ENCODE measurements at places on chromosomes 6 and 20.
A peak's percentile ranks its signal among the peaks of the same experiment; 100 is the strongest.

GRCh38 chr20:46085179-46085851 is 4.4 kb downstream of the NCOA5 start:
- DNase-seq = no peak

DNA sequence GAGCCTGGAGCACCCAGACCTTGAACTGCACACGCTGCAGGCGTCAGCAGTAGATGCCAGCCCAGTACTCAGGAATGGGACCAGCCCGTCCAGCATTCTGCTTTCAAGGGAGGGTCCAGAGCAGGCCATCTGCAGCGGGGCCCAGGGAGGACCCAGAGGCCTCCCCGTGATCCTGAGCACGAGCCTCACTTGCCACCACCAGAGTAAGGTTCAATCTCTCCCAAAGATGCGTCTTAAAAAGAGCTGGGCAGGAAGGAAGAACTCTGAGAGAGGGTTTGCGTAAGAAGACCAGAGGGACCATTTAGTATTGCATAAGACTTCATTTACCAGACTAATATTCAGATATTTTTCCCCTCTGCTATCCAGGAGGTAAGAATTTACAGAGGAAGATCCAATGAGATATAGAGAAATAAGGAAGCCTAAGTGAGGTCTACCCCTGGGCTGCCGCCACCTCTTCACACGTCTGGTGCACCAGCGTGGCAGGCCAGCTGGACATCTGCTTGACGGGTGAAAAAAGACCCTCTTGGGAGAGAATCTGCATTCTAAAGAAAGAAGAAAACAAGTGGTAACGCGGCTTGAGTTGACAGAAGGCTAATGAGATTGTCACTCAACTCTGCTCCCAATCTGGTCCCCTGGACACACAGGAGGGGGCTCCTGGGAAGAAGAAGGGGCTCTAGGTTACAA is 107.3 kb downstream of the PRND start:
- DNase-seq = no peak

DNA sequence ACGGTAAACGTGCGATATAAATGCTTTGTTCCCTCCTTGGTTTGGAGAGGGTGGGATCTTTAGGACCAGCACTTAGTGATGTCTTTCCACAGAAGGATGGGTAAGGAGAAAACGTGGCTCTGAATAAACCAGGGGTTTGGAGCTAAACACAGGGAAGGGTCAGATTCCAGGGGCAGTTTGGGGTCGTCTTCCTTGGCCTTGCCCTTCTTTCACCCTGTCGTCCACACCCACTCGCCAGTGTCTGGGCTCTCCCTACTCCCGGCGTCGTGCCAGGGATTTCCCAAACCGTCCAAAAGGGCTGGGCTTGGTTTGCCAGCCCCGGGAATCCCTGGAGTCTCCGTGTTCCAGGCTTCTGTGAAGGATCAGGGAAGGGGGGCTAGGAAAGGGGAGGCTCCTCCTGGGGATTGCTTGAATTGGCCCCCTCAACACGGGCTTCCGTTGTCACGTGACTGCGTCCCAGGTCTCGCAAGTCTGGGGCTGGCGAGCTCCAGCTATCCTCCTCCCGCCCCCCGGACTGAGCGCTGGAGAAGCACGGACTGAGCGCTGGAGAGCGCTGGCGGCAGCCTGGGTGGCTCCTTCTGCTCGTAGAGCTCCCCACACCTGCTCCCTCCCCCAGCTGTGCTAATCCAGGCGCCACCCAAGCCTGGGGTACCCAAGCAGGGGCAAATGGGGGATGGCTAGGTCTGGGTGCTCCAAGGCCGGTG is 9.4 kb upstream of the ARMC12 start:
- no peak for DNase-seq

- DNase-seq = no peak
These were observed 30.9 kb upstream of the RPP40 start for GRCh38 chr6:5034736-5035135.

DNA sequence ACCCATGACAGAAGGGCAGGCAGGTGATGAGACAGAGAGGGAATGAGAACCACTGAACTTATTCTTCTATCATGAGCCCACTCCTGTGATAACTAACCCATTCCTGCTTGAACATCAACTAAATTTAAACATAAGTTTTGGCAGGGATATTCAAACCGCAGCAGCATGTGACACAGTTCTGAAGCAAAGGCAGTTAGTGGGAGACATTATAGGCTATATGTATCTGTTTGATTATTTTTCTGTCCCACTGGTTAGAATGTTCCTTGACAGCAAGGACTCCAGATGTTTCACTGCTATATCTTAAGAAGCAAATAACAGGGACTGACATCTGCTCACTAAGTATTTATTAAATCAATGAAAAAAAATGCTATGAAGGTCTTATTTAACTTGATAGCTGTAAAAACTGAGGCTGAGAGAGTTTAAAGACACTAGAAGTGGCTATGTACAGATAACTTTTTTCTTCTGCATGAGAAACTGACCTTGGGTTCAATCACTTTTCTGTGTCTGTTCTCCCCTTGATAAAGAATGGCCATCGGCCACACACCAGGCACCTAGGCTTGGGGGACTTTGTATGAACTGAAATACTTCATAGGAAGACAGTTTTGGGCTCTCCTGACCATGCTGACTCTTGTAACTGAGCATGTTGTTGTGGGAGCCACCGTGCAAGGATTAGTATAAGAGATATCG is 90.9 kb downstream of the CEP162 start:
- no peak for DNase-seq

DNA sequence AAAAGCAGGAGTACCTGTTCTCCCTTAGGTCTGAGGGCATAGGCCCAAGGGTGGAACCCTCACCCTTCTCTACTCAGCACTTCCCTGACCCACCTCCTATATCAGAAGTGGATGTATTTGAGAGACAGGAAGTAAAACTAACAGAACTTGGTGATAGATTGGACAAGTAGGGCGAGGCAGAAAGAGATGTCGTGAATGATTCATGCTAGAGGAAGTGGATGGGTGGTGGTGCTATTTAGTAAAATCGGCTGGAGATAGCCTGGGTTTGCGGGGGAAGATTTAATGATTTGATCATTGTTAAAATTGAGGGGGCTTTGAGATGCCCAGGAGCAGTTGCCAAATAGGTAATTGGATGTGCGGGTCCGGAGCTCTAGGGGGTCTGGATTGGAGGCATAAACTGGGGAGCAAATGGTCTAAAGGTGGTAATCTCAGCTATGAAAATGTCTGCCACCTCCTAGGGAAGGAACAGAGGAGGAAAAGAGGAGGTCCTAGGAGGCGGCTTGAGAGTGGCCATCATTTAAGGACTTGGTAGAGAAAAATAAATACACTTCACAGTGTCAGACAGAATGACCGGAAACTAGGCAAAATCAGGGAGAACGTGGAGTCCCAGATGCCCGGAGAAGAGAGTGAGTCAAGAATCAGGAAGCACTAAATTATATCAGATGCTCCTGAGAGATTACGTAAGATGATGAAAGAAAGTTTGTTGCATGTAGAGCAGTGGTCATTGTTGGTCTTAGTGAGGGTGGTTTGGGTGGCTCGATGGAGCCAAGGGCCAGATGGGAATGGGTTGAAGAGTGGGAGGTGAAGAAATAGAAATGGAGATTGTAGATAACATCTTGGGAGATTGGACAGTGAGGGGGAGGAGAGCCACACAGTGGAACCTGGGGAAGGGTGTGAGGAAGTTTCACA is 142.0 kb downstream of the CEP57L1 start:
- peak; percentile 41 for DNase-seq

DNA sequence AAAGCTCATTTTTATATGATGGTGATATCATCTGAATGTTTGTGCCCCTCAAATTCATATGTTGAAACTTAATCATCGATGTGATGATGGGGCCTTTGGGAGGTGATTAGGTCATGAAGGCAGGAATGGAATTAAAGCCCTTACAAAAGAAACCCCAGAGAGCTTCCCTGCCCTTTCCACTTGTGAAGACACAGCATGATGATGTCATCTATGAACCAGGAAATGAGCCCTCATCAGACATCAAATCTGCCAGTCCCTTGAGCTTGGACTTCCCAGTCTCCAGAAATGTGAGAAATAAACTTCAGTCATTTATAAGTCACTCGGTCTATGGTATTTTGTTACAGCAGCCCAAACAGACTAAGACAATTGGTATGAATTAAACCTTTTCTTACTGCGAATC is 153.1 kb downstream of the MYB start:
- DNase-seq = no peak

- peak; percentile 16 for DNase-seq
These were observed 3.4 kb downstream of the LINC00237 start for GRCh38 chr20:21102603-21103311.

DNA sequence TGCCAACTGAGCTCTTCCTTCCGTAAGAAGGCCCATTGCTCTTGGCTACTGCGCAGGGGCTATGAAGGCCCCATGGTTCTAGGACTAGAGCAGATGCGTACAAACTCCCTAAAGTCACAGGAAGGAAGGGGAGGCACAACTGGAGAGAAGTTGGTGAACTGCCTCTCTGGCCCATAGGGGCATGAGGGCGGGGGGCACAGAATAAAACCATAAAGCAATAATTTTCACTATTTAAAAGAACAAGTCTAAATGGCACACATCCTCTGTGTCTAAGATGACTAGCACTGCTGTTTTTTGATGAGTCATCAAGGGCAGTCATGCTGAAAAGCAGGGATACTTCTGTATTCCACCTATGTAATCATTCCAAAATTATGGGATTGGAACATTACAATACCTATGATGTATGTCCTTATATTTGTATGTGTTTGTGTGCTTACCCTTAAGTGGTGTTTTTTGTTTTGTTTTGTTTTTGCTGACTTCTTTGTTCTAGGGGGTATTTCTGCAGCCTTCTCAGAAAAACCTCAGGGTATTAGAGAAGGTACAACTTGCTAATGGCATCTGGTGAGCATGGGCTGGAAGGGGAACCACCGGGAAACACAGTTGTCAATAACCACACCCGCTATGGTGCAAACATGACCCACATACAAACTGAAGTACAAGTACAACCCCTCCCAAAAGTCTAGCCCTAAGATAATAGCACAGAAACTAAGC is 36.9 kb downstream of the B4GALT5 start:
- DNase-seq = no peak

DNA sequence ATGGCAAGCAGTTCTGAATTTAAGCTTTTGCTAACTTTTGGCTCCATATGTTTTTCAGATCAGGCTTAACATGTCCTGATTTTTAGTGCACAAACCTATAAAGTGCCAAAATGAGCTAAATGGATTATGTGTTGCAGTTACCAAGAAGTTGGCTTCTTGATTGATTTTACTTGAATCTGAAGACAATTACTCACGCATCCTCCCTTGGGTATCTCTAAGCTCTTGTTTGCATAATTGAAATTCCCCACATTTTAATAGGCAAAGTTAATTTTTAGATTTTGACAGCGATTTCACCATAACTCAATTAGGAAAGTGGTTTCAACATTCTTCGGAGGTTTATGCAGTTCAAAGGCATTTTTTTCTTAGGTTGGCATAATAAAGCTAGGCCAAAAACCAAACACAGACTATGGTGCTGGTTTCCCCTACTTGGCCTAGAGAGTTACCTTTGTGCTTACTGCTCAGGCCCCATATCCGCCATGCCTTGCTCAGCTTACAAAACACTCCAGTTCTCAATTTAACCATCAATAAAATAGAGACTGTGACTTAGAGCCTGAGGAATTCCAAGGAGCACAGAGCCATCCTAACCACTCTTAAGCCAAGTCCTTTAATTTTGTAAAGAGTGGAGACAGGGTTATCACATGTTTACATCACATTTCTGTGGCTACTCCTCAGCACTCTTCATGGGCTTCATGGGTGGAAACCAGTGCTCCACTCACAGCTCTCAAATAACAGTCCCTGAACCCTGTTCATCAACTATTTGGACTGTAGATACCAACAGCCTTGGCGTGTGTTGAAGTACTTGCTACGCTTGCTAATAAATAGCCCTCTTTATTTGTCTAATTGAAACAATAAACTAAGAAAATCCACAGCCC is 32.1 kb downstream of the LAMA4 start:
- DNase-seq = no peak

GRCh38 chr6:145508107-145508506 is 227.2 kb downstream of the EPM2A start:
- DNase-seq = no peak

DNA sequence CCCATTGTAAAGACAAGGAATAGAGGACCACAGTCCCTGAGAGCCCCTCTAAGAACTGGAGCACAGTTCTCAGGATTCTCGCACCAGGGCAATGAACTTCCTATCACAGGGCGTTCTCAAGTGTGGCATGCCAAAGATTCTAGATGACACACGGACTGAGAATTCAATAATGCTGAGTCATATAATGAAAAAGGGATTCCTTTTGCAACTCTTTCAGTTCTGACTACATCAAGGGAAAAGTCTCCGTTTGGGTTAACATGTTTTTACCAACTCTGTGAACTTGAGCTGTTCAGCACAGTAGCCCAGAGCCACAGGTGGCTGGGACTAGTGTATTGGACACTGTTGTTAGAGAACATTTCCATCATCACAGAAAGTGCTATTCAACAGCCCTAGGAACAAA is 3.4 kb downstream of the MED20 start:
- DNase-seq = no peak

- DNase-seq = peak; percentile 17
These were observed 2177.4 kb upstream of the DEFB115 start for GRCh38 chr20:29079769-29080690.

DNA sequence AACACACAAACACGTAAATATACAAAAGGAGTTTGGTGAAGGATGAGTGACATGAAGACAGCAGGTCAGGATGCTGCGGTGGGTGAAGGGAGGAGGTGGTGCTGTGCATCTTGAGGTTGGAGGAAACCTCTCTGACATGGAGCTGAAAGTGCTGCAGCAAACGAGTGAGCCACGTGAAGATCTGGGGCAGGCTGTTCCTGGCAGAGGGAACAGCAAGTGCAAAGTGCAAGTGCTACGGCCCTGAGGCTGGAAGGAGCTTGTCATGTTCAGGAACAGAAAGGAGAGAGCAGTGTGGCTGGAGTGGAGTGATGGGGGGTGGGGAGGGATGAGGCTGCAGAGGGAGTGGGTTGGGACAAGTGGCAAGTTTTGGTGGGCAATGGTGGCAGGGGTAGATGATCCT is 24.8 kb upstream of the ANGPT4 start:
- DNase-seq = no peak

DNA sequence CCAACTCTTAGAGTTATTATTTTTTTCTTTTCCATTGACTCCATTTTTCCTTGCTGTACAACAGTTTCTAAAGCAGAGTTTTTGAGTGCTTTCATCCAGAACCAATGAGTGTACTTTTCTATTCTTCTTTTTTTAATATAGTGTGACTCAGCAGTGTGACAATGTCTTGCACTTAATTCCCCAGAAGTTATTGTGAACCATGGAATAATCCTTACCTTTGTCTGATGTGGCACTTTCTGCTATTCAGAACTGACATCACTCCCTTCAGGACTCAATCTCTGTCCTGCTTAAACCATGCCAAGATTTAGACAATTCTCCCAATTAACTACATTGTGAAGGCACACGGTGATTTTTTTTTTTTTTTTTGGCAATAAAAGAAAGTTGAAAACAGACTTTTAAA is 41.5 kb downstream of the GRIK2 start:
- DNase-seq = no peak

DNA sequence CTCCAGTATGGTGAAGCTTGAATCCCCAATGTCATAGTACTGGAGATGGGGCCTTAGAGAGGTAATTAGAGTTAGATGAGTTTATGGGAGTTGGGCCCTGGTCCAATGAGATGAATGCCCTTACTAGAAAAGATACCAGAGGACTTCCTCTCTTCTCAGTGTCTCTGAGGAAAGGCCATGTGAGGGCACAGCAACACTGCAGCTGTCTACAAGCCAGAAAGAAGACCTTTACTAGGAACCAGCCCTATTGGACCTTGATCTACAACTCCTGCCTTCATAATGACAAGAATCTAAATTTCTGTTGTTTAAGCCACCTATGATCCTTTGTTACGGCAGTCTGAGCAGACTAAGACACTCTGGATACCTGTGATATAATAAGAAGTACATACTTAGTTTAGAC is 31.4 kb upstream of the AKAP7 start:
- DNase-seq = no peak

GRCh38 chr20:37990571-37991151 is 42.6 kb downstream of the TTI1 start:
- DNase-seq = peak; percentile 52

Measured in naive B cell (primary cell).